ENCODE measurements at places on chromosomes 3 and 15.

GRCh38 chr15:88878720-88879184 is 16.6 kb downstream of the HAPLN3 start:
- peak; percentile 23 for DNase-seq

- DNase-seq, result no peak
Measured at GRCh38 chr3:114721209-114721608, 425.9 kb downstream of the ZBTB20 start.

DNA sequence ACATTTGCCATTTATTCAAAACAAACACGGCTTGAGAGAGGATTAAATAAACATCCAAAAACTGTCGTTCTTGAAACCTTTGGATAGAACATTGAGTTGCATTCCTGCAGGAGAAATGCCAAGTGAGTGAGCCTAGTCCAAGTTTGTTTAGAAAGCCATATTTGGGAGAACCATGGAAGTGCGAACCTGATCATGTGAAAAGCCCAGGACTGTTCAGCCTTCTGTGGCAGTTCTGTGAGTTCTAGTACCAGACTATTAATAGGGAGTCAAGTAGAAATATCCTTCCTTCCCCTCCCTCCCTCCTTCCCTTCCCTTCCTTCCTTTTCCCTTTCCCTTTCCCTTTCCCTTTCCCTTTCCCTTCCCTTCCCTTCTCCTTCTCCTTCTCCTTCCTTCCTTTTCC is 470.4 kb downstream of the LPP start:
- DNase-seq, result peak; percentile 75

DNA sequence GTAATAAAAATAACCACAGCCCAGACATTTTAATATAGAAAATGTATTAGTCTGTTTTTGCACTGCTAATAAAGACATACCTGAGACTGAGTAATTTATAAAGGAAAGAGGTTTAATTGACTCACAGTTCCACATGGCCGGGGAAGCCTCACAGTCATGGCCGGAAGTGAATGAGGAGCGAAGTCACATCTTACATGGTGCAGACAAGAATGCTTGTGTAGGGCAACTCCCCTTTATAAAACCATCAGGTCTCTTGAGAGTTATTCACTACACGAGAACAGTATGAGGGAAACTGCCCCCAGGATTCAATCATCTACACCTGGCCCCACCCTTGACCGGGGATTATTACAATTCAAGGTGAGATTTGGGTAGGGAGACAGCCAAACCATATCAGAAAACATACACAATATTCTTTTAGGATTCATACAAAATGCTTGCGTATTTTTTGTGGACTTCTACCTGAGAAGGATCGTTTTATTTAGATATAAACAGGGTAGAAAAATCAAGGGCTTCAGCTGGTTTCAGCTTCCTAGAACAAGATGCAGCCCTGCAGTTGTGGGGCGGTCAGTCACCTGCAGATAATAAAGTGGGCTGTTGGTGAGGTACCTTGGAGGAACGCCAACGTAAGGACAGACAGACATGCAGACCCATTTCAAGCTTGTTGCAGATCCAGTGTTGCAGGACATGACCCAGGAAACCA is 101.9 kb downstream of the TNIK start:
- no peak for DNase-seq

GRCh38 chr3:109351231-109351630 is 13.9 kb upstream of the DPPA4 start:
- no peak for DNase-seq

DNA sequence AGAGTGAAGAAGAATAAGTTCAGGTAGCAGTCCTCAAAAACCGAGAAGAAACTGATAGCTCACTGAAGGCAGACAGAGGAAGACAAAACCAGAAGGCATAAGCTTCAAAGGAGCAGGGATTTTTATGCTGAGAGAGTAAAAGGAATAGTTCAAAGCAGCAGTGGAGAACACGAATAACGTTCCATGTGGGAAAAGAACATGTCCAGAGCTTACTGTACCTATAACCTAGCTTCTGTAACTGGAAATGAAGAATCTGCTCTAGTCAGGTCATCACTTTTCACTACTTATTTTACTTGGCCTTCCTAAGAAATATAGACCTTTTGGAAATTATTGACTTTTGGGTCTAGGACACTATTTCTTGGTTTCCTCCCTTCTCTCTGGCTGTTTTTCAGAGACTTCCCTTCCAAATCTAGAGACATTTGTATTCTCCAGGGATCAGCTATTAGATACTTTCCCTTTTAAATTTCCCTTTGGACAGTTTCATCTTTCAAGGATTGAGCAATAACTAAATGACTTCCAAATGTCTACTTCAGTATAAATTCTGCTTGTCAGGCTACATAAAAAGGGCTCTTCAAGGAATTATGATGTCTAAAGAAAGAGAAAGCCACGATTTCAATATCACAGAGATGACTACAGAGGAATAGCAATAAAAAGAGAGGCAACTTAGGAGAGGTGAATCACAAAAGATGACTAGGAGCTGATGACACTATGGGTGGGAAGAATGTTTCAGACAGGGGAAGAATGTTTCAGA is 46.7 kb downstream of the UBE3A start:
- DNase-seq, result peak; percentile 85

DNA sequence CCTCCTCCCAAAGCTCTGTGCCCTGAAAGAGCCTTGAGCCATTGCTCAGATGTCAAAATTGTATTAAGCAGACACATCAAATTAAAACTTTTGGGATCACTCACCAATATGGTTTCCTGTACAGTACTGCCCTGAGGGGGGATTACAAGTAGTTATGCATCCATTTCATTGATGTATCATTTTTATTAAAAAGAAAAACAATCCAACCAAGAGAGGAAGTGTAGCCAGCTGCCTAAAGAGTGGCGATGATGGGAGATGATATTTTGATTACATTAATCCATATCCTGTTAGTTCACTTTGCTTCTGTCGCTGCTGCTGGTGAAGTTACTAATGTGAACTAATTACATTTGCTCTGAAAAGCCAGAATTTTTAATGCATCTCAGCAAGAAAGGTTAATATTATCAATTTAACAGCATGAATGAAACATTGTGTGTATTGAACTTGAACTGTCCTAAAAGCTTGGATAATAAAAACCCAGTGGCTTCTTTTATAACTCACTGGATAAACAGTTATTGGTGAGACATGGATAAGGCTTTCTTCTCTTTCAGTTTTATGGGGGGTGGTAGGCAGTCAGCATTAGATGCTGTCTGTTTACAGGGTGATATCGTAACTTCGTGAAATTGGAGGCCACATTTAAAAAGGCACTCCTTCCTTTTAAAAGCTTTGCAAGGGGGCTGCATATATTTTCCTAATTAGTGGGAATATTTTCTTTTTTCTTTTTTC is 87.7 kb downstream of the IGF1R start:
- no peak for DNase-seq

- no peak for DNase-seq
Measured at GRCh38 chr3:33915796-33916546, 117.5 kb downstream of the PDCD6IP start.

GRCh38 chr3:188407158-188407880 is 253.4 kb downstream of the LPP start:
- peak; percentile 81 for DNase-seq
